AML-193 (cell line): ENCODE measurements at places on chromosomes 16 and 17.
A peak's percentile ranks its signal among the peaks of the same experiment; 100 is the strongest.

DNA sequence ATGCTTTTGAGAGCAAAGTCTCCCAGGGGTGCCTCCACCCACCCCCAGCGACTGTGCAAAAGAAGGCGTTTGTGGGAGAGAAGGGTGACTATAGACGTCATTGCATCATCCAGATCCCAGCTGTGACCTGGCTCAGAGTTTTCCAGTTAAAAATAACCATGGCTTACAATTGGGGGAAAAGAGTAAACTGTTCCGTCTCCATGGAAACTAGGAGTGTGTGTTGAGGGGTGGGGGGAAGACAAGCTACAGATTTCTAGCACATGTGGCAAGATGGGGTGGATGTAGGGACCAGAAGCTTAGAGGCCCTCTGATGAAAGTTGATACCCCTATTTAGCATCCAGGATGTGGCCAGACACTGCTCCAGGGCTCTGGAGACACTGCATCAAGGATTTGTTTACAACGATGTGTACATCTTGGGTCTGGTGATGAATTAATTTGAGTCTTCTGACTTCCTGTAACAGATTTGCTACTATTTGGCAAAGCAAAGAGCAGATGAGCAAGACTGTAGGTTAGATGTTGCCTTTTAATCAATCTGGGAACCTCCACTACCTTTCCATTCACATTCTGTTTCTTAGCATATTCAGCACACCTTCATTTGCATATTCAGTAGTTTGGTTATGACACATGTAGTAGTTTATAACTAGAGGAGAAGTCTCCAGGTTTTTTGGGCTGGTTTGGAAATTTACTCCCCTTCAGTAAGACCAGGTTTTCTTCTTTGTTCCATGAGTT is 6.2 kb upstream of the DUSP14 start:
- no peak for DNase-seq

DNA sequence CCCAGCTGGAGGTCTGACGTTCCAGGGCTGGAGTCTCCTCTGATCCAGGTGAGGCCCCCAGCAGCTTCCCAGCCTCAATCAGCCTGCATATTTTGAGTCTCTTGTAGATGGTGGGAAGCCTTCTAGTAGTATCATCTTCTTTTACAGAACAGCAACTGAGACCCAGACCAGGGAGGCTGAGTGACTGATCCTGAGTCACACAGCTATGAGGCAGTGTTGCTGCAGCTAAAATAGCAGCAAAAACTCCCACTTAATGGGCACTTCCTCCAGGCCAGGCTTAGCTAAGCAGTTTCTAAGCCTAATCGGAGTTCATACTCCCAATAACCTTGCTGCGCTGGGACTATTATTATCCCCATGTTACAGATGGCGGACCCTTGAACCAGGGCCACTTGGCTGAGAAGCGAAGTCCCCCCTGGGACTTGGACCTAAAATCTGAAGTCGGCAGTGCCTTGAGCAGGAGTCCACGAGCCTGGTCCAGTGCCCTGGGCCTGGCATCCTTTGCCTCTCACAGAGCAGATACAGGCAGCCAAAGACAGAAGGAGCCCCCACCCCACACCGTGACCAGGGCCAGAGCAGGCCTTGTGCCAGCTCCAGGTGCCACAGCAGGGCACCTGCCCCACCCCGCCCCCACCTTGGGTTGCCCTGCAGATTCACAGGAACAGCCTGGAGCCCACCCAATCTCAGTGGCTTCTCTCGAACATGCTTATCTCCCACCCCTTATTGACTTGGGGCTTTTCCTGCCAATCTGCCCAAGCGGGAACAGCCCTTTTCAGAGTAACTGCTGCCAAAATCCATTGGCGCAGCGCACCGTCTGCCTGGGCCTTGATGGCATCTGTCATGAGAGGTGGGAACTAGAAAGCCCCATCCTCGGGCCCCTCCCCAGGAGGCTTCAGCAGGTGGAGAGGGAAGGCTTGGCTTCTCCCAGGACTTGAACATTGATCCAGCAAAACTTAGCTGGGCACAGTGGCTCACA is 65.1 kb downstream of the SOCS1 start:
- no peak for DNase-seq

- DNase-seq = peak; percentile 87
Observed at GRCh38 chr17:35486920-35487732, 38.6 kb upstream of the SLFN13 start.

GRCh38 chr16:26161461-26162180 is 469.9 kb downstream of the HS3ST4 start:
- no peak for DNase-seq

DNA sequence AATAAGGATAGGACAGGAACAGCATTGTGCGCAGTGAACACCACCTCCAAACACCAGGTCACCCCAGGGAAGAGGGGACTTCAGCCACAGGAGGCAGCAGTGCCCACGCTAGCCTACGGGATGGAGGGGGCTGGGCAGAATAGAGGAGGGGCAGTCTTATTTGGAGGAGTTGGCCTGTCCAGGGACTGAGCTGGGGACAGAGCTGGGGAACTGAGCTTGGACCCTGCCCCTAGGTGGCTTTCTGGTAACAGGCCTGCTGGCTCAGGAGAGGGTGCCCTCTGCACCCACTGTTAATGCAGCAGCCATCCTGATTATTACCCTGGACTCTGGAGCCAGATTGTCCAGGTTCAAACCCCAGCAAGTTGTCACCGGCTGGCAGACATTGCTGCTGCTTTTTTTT is 9.3 kb downstream of the CCDC102A start:
- no peak for DNase-seq

DNA sequence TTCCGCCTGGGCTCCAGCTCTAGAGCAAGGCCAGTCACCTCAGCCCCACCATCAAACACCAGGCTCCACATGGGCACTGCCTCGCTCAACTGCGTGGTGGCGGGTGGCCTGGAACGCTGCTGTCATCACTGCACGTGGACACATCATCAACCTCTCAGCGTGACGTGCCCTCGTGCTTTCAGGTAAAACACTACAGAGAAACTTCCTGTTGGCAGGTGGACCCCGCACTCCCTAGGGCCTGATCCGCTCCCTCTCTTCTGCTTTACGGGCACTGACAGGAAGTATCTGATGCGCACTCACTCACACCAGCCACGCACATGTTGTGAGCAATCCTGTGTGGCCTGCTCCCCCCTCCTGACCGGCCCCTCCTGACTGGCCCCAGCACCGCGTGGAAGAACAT is 87.4 kb downstream of the ANKRD11 start:
- DNase-seq = no peak

DNA sequence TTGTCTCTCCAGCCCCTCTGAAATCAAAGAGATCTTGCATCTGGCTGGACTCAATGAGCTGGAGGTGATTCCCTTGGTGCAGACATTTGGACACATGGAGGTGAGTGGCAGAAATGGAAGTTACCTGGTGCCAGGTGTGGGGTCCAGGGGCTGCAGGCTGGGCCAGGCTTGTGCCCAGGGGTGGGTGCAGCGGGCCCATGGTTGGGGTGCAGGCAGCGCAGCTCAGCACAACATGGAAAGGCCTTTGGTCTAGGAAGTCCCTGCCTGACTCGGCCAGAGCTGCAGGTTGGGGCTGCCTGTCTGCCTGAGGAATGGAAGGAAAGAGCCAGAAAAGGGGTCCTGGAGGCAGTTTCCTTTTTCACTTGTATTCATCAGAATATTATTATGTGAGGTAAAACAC is 10.2 kb upstream of the OGFOD3 start:
- DNase-seq = no peak

DNA sequence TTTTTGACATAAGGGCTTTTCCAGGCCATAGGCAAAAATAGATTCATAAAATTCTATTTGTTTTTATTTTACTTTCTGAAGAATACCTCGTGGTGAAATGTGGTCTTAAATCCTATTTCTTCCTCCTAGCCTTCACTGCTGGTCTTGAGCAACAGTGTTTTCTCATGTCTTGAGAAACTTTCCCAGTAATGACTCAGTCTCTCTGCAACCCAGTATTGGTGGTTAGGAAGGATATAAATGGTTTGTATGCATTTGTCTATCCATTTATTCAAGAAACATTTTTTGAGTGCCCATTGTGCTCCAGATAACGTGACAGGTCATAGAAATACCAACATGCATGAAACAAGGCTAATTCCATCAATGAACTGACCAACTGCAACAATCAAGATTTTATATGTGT is 213.9 kb downstream of the TMEM114 start:
- no peak for DNase-seq

- no peak for DNase-seq
Observed at GRCh38 chr17:55873017-55873758, 122.3 kb downstream of the PCTP start.

DNA sequence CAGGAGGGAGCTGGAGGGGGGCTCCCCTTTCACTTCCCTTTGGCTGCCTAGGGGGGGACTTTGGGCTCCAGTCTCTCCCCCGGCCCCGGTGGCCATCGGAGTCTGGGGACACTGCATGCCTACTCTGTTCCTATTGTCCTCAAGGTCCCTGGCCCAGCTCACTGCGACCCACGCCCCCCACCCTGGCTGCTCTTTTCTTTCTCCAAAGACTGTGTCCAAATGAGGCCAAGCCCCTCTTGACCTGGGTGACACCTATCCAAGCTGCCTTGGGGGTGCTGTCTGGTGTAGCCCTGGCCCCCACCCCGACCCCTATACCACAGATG is 12.9 kb downstream of the UBALD1 start:
- no peak for DNase-seq

- DNase-seq = no peak
Observed at GRCh38 chr17:17533901-17534441, 37.8 kb upstream of the RASD1 start.

GRCh38 chr17:17279316-17279715 is 1.7 kb downstream of the COPS3 start:
- DNase-seq = no peak

DNA sequence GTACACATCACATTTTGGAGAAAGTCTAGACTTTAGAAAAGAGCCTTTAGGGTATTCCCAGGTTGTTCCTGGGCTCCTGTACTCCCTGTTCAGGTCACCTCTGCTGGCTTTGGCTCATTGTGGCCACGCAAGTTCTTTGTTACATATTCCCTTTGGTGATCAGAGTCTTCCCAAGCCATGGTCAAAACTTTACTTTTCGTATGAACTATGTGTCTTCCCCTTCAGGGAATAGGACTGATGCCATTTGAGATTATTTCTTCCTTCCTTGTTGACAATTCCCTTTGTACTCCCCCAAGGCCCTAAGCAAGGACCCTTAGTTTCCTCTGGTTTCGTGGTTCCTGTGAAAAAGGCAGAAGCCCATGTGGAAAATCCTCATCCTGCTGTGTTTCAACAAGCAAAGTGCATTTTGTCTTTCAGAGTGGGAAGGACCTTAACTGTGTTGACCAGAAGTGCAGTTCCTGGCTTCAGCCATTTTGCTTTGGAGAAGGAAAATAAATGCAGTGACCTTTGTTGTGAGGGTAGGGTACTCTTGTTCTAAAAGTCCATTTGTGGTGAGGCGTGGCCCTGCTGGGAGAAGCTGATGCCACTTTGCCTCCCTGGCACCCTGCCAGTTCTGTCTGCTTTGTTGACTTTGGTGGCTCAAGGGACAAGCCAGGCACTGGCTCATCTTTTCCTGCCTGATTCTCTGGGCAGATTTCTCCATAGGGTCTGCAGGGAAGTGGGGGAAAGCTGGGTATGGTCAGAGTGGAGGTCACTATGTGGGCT is 55.1 kb downstream of the ZNRF1 start:
- no peak for DNase-seq

GRCh38 chr17:30220414-30220813 is 15.1 kb downstream of the SLC6A4 start:
- no peak for DNase-seq

GRCh38 chr17:43456661-43457361 is 27.0 kb upstream of the DHX8 start:
- peak; percentile 27 for DNase-seq

DNA sequence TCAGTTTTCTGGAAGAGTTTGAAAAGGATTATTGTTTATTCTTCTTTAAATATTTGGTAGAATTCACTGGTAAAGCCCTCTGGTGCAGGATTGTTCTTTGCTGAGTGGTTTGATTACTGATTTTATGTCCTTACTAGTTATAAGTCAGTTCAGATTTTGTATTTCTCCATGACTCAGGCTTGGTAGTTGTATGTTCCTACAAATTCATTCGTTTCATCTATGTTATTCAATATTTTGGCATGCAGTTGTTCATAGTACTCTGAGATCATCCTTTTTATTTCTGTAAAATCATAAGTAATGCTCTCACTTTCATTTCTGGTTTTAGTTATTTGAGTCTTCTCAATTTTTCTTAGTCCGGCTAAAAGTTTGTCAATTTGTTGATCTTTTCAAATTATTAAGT is 58.1 kb upstream of the CRYM start:
- no peak for DNase-seq

GRCh38 chr17:75640556-75641119 is 7.4 kb downstream of the SMIM5 start:
- DNase-seq = no peak

DNA sequence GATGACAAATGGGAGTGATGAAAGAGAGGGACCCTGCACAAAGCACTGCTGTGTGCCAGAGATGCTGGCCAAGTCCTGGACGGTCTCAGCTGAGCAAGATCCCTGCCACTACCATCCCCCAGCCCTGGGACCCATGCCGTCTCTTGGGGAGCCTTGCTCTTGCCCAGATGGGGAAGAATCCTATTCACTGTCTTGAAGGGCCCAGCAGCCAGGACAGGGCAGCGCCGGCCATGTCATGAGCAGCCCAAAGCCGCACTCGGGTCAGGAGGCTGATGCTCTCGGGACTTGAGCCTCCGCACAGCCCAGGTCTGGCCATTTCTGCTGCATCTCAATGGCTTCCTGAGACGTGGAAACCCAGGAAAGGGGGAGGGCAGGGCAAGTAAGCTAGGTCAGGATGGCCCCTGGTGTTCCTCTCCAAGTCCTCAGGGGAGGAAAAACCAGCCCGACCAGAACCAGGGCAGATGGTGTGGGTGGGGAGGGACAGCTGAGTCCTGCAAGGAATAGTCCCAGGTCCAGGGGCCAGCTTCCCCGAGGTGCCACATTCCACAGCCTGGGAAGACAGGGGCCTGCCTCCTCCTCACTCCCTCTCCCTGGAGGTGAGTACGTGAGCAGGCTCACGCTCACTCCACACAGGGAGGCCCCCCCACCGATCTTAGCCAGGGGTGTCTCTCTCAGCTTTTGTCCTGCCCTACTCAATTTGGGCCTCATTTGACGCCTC is 7.8 kb upstream of the KRT19 start:
- no peak for DNase-seq

DNA sequence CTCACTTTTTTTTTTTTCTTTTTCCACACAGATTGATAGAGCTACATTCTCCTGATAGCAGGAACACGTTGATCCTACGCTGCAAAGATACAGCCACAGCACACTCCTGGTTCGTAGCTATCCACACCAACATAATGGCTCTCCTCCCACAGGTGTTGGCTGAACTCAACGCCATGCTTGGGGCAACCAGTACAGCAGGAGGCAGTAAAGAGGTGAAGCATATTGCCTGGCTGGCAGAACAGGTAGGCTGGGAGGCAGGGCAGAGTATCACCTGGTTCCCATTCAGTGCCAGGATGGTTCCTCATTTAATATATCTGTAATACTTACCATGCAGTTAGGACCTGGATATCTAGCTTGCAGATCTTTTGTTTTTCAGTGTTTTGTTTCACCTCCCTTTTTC is 51.1 kb upstream of the VPS4A start:
- DNase-seq = no peak
